ENCODE measurements at places on chromosomes 1 and 21.

GRCh38 chr1:41898191-41898713, 20.5 kb downstream of the HIVEP3 start:
- DNase-seq = peak; percentile 90

- DNase-seq = no peak
These were observed 79.8 kb upstream of the KIAA0040 start for GRCh38 chr1:175272361-175272760.

- DNase-seq = no peak
These were observed 122.1 kb downstream of the NGF start for GRCh38 chr1:115215703-115216521.

DNA sequence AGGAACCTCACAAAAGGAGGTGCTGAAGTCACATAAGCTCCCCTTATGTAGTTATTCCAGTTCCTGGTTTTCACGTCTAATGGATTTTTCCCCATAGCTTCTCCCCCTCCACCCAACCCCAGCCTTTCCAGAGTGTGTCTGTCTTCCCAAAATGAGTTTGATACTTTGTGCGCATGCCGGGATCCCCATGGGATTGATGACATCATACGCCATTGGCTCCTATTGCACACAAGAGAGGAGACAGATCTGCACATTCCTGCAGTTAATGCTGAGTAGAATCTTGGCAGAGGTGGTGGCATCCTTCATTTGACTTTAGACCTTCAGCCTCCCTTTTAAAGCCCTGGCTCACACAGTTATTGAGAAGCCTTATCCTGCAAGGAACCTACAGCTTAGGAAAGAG, 71.4 kb downstream of the DDR2 start:
- no peak for DNase-seq

DNA sequence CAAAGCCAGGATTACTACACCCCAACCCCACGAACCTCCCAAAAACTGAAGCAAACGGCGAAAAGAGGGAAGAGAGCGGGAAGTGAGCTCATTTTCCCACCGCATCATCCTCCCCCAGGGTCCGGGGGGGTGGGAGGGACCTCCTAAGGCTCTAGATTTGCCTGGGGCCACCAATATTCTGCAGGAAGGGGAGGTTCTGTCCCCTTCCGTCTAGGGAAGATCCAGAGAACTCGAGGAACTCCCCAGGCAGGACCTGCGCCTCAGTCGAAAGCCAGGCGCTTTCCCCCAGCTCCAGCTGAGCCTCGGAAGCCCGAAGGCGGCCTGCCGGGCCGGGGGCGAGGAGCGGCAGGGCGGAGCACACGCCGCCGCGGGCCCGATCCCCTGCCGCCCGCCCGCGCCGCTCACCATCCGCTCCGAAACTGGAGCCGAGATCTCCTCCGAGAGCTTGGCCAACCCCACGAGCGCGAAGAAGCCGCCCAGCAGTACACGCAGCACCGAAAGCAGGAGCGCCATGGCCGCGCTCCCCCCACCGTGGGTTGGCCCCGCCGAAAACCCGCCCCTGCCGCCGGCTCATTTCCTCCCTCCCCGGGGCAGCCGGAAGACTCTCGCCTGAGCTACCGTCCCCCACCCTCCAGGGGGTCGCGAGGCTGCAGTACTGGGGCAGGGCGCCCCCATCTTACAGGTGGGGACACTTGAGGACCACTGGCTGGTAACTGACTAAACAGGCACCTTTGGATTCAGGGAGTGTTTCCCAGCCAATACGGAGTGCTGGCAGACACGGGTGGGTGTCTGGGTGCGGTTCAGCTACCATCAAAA, at the start of gene TMEM35B:
TMEM35B (minus strand) TSS at position 555 of the 816 bp plus-strand sequence; CDS start at position 513, 42 bp downstream.
- peak; percentile 86 for DNase-seq

GRCh38 chr1:5889901-5890300, 102.3 kb downstream of the NPHP4 start:
- DNase-seq = no peak

DNA sequence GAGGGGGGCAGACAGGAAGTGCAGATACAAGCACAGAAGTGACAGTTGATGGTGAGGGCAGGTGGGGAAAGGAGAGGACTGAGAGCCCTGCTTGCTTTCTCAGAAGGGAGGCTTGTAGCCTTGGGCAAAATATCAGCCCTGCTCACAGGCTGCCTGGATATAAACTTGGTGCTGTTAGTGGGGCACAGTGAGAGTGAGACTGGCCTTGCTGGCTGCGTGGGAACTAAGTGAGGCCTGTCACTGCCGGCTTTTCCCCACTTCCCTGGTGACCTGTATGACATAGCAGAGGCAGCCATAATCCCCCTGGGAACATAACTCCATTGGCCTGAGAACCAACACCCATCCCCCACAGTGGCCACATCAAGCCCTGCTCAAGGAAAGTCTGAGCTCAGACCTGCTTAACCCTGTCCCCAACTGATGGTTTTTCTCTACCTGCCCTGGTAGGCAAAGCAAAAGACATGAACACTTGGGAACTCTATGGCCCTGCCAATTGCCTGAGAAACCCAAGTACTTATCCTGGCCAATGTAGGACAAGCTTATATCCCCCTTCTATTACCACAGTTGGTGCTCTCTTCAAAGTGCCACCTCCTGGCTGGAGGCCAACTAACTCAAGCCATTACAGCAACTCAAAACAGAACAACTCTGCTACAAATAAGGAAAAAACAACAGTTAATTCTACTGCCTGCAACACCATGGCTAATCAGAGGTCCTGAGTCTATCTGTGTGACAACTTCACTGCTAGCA, 472.7 kb downstream of the PLPP3 start:
- DNase-seq = no peak

GRCh38 chr1:70353601-70354331, 756 bp downstream of the ANKRD13C start:
- DNase-seq = peak; percentile 45

- no peak for DNase-seq
These were observed 1.9 kb downstream of the PSMG1 start for GRCh38 chr21:39181205-39181818.

Measured in common myeloid progenitor, CD34-positive (primary cell).